ENCODE measurements at places on chromosomes 6 and 20.

DNA sequence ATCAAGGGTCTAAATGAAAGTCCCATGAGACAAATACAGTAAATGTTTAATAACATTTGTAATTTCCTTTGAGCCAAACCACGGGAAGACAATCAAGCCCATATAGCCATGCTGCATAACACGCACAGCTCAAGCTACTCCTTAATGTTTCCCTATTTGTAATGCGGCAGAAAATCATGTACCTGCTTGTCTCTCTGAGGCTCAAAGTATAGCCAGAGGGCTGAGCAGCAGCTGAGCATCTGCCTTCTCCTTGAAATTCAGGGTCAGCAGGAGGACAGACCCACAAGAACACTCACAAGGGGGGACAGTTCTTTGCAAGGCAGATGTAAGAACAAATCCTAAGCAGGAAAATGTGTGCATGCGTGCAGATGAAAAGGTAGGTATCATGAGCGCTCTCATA, 45.8 kb upstream of the JARID2 start:
- DNase-seq: no peak

DNA sequence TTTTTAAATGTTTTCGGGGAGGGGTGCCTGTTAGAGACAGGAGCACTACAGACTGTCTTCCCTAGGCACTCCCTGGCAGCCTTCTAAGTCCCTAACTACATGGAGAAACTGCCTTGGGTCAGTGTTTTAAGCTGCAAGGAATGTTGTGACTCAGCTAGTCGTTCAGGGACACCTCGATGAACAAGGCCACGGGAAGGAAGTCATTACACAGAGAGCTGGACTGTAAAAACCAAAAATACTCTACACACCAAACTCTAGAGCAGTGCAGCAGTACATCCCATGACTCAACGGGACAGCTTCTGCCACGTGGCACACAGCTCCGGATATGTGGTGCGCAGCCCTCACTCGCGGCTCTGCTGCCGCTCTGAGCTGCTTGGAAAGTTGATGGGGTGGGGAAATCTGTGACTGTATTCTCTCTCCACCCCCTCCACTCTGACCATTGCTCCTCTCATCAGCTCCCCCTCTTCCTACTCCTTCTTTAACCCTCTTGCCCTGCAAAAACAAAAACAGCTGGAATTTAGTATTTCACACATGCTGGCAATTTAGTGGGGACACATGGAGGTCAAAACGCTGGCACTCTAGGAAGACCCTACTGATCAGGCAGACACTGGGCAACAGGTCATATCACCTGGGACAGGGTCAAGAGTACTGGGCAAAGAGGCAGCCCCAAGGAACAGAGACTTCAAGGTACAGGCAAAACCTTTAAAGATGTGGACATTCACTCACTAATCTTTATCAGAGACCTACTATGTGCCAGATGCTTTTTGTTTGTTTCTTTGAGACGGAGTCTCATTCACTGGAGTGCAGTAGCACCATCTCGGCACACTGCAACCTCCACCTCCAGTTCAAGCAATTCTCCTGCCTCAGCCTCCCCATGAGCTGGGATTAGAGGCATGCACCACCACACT, 10.9 kb upstream of the LPIN3 start:
- DNase-seq: peak; percentile 34

GRCh38 chr6:158570681-158570962, 10.7 kb downstream of the TMEM181 start:
- DNase-seq: no peak

DNA sequence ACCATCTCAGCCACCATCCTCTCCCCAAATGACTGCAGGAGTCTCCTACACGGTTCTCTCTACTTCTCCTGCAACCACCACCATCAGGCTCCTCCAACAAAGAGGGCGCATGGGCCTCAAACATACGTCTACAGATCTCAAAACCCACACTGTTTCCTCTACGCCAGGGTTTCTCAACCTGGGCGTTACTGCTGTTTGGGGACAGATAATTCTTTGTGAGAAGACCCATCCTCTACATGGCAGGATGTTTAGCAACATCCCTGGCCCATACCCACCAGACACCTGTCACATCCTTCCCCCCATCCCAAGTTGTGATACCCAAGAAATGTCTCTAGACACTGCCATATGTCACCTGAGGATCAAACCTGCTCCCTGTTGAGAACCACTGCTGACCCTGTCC, 45.0 kb downstream of the ELMO2 start:
- no peak for DNase-seq

DNA sequence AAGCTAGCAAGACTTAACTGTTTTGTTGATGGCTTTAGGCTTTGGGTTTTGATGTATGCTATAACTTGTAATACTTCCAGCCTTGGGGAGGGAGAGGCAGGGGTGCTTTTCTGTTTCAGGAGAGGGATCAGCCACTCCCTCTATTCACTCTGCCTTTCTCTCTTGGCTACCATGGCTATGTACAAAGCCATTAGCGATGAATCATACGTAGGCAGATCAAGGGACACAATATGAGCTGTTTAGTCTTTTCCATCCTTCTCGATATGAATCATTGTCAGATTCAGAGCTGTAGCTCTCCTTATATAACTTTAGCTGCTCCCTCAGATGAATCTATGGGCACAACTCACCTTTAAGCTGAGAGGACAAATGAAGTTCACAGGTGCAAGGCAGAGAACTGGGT, 230.6 kb downstream of the TSHZ2 start:
- no peak for DNase-seq

- no peak for DNase-seq
These were observed 57.0 kb downstream of the MAP1LC3A start for GRCh38 chr20:34615477-34615876.

DNA sequence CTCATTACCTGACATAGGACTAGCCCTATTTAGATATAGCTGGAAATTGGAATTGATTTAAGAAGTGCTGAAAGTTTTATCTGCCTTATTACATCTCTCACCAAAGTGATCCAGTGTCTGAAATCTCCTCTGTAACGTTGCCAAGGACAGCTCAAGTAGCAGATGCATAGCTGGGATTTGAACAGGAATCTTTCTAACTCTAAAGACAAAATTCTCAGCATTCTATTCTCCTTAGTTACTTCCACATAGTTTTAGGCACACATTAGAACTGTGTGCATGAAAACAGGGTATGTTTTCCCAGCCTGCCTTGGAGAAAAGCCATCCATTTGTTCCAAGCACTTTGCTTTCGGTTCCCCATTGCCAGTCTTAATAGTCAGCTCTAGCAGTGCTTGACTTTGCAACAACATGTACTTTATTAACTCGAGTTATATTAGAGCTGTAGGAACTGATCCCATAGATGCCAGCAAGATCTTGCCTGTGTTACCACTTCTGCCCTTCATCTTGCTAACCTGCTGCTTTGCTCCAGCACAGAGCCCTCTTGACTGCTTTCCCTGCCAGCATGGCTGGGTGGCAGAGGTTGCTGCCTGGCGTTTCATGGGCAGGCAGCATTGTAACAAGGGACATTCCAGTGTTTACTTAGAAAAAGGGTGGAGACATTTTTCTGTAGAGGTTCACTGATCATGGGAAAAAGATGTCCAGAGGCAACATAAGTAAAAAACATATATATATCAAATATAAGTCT, 56.1 kb upstream of the STMND1 start:
- DNase-seq: no peak

GRCh38 chr6:3319610-3320200, 61.0 kb downstream of the PSMG4 start:
- no peak for DNase-seq

GRCh38 chr6:125149256-125150144, 4.1 kb upstream of the TPD52L1 start:
- DNase-seq: no peak

- no peak for DNase-seq
These were observed 79.6 kb downstream of the DNAH8 start for GRCh38 chr6:38794682-38795081.

- DNase-seq: no peak
These were observed 98.1 kb downstream of the TSHZ2 start for GRCh38 chr20:53070224-53070623.

GRCh38 chr20:50187403-50188051, 3.1 kb upstream of the CEBPB start:
- DNase-seq: no peak

GRCh38 chr6:137768935-137769334, 98.1 kb upstream of the TNFAIP3 start:
- DNase-seq: no peak

GRCh38 chr6:144816936-144817335, 531.8 kb downstream of the UTRN start:
- DNase-seq: no peak

- DNase-seq: no peak
These were observed 405.7 kb upstream of the CITED2 start for GRCh38 chr6:139779988-139780774.

- no peak for DNase-seq
These were observed 43.4 kb downstream of the DLGAP4 start for GRCh38 chr20:36349384-36350170.

DNA sequence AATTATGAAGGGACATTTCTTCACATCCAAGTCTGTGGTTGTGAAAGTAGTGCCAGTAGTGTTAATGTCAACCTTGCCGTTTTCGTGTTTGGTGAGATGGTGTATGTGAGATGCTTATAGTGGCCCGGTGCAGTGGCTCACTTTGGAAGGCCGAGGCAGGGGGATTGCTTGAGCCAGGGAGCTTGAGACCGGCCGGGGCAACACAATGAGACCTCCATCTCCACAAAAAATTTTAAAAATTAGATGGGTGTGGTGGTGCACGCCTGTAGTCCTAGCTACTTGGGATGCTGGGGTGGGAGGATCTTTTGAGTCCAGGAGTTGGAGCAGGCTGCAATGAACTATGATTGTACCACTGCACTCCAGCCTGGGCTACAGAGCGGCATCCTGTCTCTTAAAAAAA, 37.4 kb downstream of the PNLDC1 start:
- DNase-seq: no peak

GRCh38 chr6:37580176-37580955, 80.7 kb upstream of the CCDC167 start:
- DNase-seq: no peak

DNA sequence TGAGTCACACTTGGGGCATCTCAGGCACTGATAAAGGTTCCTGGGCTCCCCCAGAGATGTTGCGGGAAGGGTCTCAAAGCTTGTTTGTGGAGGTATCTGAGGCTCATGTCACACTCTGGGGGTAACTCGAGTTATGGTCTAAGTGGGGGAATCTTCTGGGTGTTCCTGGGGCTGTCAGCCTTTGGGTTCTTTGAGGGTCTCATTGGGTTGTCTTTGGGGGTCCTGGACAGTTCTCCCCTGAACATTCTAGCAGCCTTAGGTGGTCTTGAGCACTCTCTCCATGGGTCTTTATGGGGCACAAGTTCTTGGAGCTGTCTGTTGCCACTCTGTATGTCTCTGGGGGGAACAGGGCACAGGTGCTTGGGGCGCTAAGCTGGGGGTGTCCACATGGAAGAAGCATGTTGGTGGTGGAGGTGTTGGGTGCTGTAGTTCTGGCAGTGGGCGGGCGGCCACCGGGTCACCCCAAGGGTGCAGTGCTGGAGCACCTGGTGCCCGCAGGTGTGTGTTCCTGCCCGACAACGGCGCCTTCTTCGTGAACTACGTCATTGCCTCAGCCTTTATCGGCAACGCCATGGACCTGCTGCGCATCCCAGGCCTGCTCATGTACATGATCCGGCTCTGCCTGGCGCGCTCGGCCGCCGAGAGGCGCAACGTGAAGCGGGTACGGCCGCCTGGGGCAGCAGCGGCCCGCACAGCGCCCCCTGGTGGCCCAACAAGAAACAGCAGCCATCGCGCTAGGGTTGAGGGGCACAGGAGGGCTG, 7.1 kb upstream of the CAPN11 start:
- DNase-seq: peak; percentile 68

- no peak for DNase-seq
These were observed 11.7 kb downstream of the TSHZ2 start for GRCh38 chr20:52983726-52984450.

- DNase-seq: no peak
These were observed 58.3 kb downstream of the COL12A1 start for GRCh38 chr6:75147512-75147911.

DNA sequence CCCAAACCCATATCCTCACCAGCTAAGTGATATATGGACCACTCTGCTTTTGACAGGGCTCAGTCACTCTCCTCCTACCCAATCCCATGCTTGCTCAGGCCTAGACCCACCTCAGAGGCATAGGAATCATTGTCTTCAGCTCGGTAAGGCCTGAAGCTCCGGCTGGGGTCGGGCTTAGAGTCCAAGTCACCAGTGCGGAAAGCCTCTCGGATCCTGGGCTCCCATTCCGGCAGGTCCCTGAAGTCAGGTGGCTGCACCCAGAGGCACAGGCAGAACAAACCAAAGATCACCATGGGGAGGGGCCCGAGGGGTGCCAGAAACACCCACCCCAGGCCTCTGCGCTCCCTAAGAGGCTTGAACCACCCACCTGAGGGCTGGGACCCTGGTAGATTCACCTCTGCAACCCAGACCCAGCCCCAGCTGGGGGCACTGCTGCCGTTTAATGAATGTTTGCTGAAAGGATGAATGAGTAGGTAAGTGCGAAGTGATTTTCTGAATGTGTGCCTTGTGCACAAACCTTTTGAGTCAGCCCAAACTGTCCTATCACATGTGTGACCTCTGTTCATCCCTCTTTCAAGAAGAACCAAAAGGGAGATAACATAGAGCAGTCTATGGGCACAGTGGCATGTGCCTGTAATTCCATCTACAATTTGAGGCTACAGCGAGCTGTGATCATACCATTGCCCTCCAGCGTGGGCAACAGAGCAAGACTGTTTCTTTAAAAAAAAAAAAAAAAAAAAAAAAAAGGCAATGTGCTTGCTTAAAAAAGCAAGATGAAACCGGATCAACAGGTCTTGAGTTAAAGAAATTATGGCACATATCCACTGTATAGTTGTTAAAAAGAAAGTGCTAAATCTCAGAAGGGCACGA, 39.3 kb upstream of the DSN1 start:
- no peak for DNase-seq

GRCh38 chr20:23235173-23236027, 115.2 kb upstream of the NXT1 start:
- DNase-seq: no peak

GRCh38 chr6:163406366-163406765, 8.2 kb upstream of the QKI start:
- no peak for DNase-seq

GRCh38 chr6:157991067-157991432, 9.4 kb downstream of the SYNJ2 start:
- DNase-seq: no peak

- DNase-seq: no peak
These were observed 36.3 kb upstream of the SULF2 start for GRCh38 chr20:47821481-47822100.

DNA sequence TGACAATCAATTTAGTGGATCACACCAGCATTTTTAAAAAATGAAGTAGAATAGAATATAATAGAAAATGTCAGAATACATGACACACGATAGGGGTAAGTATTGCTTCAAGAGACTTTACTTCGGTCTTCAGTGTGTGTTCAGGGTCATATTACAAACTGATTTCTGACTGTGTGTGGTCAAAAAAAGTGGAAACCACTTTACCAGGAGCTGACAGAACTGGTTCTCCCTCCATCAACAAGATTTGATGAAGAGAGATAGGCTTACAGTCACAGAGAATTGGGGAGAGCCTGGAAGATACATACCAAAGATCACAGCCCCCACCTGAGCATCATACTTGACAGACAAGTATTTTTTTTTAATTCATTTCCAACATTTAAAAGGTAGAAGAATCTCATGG, 21.7 kb downstream of the ARMC2 start:
- no peak for DNase-seq

- DNase-seq: no peak
These were observed 68.5 kb downstream of the CNKSR3 start for GRCh38 chr6:154441995-154442310.

All from stimulated activated naive B cell treated with anti-CD40 and anti-IgM and Interleukin-4, amounts not matched to agents 10 μg/mL and 1 μg/mL and 100 μg/mL, for 72 hours (primary cell).